ENCODE measurements at places on chromosomes 1 and 21. TPM values are rescaled to one million over a fixed set of nuclear protein-coding genes. Genes with fewer than 3 reads are reported as not detected.

FCRLA gene
- total RNA-seq = not detected

DNA sequence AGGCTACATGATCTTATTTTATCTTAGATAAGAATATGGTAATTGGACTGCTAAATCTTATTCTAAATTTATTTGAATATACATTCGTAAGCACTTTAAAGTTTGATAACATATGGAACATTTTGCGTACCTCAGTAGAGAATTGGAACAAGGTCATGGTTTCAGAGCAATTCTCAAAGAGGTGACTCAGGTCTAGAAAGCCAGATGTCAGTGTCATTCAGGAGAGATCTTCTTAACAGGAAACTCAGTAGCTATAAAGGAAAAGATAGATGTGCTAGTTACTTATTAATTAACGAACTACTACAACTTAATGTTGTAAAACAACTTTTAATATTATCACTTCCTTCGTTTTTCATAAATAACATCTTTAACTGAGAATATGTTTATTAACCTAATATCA, 142.5 kb downstream of the USP25 start:
- DNase-seq = no peak

- DNase-seq = no peak
Observed at GRCh38 chr1:9248341-9249262, 14.0 kb downstream of the H6PD start.

- no peak for DNase-seq
Observed at GRCh38 chr1:17596651-17597509, 57.4 kb downstream of the ARHGEF10L start.

GBP6 gene
- 3.3 TPM for total RNA-seq

FCRL5 gene
- total RNA-seq = not detected

GRCh38 chr1:204092632-204093420, 19.9 kb downstream of the SOX13 start:
- DNase-seq = no peak

Data from activated T-cell treated with anti-CD3 and anti-CD28 coated beads, Interleukin-2, amount 50 U/mL, for 72 hours (primary cell).